ENCODE measurements at places on chromosomes 7 and 10. TPM values are rescaled to one million over a fixed set of nuclear protein-coding genes. Genes with fewer than 3 reads are reported as not detected.

The ANXA8L1 gene
- 95.5 TPM for total RNA-seq

The GSTO1 gene
- 249 TPM for total RNA-seq

The FEZF1 gene
- total RNA-seq: not detected

The ABCC2 gene
- 154 TPM for total RNA-seq

The ACTR3C gene
- total RNA-seq: not detected

The PANK1 gene
- 6.0 TPM for total RNA-seq

The SYT15B gene
- total RNA-seq: 3.6 TPM
